A673 (cell line): ENCODE measurements at places on chromosomes 16 and 17.
A peak's percentile ranks its signal among the peaks of the same experiment; 100 is the strongest.

- DNase-seq: no peak
- H3K4me3 ChIP-seq: no peak overlapping the region
- H3K27me3 ChIP-seq: no peaks in the 10 kb centered on the region
- H3K36me3 ChIP-seq: no peaks in the 10 kb centered on the region
Observed at GRCh38 chr17:62984801-62985200, 18.8 kb downstream of the TANC2 start.

DNA sequence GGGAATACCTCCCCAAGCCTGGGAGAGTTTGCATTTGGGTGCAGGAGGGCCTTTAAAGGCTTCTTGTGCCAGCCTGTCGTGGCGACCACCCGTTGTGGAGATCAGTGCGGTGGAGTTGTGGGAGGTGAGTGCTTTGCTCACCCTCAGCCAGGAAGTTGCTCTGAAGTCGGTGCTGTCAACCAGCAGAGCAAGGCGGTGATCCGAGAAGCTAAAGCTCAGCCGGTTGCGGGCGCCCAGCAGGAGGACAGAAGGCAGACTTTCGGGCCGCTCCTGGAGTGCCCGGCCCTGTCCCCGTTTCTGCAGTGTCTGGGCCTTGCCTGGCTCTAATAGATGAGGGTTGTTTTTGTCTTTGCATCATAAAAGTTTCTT is 1.4 kb downstream of the UBE2I start:
- H3K4me1 ChIP-seq: peaks cover 8% of the 10 kb centered on the region
- H3K27me3 ChIP-seq: no peaks in the 10 kb centered on the region
- H3K27ac ChIP-seq: peak overlapping the region; percentile 89
- DNase-seq: no peak

DNA sequence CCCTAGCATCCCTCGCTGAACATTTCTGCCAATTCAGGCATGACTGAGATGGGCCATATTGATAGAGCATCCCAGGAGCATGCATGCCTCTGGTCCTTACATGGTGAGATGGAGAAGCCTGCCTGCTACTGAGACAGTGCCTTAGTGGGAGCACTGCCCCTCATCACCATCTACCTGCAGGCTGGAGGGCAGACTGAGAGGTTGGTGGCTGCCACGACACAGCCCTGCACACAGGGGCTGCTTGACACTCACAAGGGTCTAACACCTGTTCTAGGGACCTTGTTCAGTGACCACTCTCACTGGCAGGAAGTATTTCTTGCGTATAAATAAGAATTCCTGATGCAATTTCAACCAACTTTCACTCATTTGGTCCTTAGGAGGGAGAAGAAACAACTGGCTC is 34.0 kb downstream of the WIPI1 start:
- peaks cover 10% of the 10 kb centered on the region for H3K27me3 ChIP-seq
- no peaks in the 10 kb centered on the region for H3K36me3 ChIP-seq
- no peak for DNase-seq
- no peak overlapping the region for H3K27ac ChIP-seq
- H3K4me3 ChIP-seq: no peak overlapping the region

DNA sequence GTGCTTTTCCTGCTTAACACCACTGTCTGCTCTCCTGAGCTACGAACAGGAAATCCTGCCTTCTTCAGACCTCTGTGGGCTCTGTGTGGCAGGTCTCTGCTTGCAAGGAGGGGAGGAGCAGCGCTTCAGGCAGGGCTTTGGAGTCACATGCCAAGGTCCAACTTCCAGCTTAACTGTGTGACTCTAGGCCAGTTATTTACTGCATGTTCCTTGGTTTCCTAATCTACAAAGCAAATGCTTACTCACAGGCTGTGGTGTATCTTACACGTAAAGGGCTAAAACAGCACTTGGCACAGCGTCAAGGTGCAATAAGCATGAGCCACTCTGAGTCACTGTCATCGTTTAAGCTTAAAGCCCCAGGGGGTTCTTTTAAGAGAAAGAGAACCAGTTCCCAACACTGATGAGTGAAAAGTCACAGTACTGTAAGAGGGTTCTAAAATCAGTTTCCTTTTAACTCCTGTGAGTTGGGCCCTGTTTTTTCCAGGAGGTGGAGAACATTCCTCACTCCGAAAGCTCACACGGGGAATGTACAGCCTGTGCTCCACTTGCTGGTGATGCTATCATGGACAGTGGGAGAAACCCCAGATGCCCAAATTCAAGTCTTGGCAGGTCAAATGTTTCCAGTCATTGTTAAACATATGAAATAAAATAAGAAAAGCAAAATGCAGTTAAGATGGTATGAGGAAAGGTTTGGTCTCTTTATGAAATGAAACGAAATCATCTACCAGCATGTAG is 54.1 kb upstream of the BCAR1 start:
- peak; percentile 99 for DNase-seq
- peak overlapping the region; percentile 94 for H3K27ac ChIP-seq
- H3K4me3 ChIP-seq: peak overlapping the region; percentile 8
- no peaks in the 10 kb centered on the region for H3K27me3 ChIP-seq
- H3K4me1 ChIP-seq: peaks cover 39% of the 10 kb centered on the region

DNA sequence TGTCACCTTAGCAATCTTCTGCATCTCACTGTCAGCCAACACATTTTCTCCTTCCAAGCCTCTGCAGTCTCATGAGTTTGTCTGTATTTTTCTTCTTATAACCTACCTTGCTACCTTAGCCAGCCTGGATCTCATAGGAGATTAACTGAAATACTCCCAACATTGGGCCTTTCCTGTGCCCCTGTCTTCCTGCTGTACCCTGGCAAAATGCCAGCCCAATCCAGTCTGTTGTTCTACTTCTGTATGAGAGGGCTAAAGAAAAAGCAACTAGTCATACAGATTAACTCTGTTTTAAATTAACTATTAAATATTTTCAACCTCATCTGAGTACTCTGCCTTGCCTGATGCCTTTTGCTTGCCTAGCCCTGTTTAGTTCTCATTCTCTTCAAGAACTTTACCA is 18.4 kb downstream of the GOSR1 start:
- DNase-seq: peak; percentile 14
- peaks cover 4% of the 10 kb centered on the region for H3K4me1 ChIP-seq
- no peak overlapping the region for H3K27ac ChIP-seq
- H3K36me3 ChIP-seq: peaks cover 59% of the 10 kb centered on the region
- H3K4me3 ChIP-seq: no peak overlapping the region

DNA sequence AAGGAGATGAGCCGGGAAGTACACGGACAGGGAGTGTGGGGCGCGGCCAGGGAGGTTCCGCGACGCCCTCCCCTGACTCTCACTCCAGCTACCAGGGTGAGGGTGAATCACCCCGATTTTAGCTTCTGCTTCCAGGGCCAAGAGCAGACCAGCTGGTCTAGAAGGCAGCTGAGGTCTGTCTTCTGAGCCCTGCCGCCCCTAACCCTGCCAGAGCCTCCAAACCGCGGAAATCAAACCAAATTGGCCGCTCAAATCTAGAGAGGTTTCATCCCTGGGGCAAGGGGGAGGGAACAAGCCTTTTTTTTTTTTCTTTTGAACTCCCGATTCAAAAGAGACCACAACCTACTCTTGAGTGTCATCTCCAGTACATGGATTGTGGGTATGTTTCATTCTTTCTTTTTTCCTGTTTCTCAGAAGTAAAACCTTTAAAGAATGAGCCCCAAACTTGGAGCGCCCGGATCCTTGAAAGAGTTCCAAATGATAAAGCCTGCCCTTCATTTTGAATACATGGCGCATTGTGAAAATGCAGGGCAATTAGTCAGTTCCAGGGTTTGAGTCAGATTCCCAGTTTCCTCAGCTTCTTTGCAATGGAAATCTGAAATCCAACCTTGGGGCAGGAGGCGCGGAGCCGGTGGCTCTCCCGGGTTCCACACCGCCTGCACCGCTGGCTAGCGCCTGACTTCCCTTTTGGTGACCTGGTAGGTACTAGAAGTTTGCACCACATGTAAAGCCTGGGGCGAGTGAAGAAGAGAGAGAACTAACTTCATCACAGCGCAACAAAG is 16.5 kb upstream of the ZFHX3 start:
- no peaks in the 10 kb centered on the region for H3K27me3 ChIP-seq
- peaks cover 21% of the 10 kb centered on the region for H3K4me1 ChIP-seq
- H3K4me3 ChIP-seq: peak overlapping the region; percentile 8
- no peak overlapping the region for H3K27ac ChIP-seq

DNA sequence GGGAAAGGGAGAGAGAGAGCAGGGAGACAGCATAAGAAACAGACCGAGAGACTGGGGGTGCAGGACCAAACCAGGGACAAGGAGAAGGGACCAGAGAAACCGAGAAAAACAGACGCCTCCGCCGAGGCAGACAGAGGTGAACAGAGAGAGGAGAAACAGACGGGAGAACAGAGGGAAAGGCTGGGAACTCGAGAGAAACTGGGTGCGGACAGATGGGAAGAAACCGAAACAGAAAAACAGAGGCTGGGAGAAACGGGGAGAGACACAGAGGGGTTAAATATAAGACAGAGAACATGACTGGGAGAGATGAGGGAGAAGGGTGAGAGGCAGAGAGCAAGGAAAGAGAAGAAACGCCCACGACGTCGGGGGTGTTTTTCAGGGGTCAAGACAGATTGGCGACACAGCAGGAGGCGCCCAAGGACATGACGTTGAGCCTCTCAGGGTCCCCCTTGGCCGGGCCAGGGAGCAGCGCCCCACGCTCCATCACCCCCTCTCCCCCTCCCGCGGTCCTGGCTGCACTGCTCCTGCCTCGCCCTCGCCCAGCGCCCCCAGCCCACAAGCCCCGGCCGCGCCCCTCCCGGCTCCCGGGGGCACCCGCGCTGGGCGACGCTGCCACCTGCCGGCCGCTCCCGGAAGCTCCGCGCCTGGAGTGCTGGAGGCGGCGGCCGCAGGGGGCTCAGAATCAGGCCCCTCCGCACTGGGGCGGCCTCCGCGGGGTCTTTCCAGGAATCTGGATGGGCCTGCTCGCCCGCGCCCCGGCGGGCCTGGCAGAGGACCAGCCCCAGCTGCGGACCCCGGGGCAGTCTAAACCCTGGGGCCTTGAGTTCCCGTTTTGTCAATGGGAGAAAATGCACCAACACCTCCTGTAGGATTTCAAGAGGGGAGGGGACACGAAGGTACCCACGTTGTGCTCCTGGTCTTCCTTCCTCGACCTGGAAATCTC is 1.3 kb upstream of the TMEM92 start:
- peaks cover 10% of the 10 kb centered on the region for H3K4me1 ChIP-seq
- H3K4me3 ChIP-seq: peak overlapping the region; percentile 50
- no peaks in the 10 kb centered on the region for H3K27me3 ChIP-seq
- H3K27ac ChIP-seq: no peak overlapping the region

GRCh38 chr16:84832488-84833143 is 12.8 kb downstream of the CRISPLD2 start:
- no peak for DNase-seq
- H3K4me1 ChIP-seq: no peaks in the 10 kb centered on the region
- H3K4me3 ChIP-seq: no peak overlapping the region
- H3K27me3 ChIP-seq: no peaks in the 10 kb centered on the region
- H3K27ac ChIP-seq: no peak overlapping the region
- H3K36me3 ChIP-seq: no peaks in the 10 kb centered on the region

GRCh38 chr16:51538707-51539498 is 387.8 kb upstream of the SALL1 start:
- no peaks in the 10 kb centered on the region for H3K36me3 ChIP-seq
- no peaks in the 10 kb centered on the region for H3K27me3 ChIP-seq
- peak; percentile 95 for DNase-seq
- H3K4me1 ChIP-seq: peaks cover 36% of the 10 kb centered on the region
- peak overlapping the region; percentile 1 for H3K4me3 ChIP-seq

DNA sequence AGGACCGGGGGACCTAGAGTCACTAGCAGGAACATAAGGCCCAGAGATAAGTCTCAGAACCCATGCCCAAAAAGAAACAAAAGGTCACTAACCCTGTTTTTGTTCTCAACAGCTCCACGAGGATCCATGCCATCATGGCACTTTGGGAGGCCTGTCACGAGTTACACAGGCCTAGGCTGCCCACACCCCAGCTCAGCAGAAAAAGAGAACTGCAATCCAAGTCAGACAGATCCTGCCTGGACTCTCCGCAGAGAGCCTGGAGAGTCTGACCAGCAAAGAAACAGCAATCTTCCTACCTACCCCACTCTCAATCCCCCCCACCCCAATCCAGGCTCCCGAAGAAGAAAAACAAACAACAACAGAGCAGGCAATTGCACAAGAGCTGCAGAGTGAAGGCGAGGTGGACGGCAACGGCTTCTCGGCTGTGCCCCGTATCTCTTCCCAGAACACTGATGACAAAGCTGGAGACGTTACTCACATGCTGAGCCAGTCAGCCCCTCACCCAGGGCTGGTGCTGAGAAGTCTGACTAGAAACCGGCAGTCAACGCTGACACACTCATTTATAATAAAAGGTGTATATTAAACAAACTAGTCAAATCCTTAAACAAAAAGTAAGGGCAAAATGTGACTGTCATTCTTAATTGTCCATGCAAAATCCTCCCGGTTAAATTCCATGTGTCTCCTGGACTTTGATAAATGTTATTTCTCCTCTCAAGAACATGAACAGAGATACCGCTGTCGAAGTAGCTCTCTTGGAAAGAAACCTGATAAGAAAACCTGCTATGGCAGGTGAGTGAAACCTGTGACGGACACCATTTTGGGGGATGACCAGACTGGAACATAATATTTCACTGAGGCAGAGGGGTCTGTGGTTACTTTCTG is 89.3 kb downstream of the SMG6 start:
- no peak overlapping the region for H3K4me3 ChIP-seq
- no peak for DNase-seq
- H3K27me3 ChIP-seq: no peaks in the 10 kb centered on the region
- peak overlapping the region; percentile 77 for H3K27ac ChIP-seq
- H3K4me1 ChIP-seq: peaks cover 32% of the 10 kb centered on the region
- no peaks in the 10 kb centered on the region for H3K36me3 ChIP-seq

GRCh38 chr17:61444831-61445230 is 7.4 kb upstream of the TBX4 start:
- H3K36me3 ChIP-seq: no peaks in the 10 kb centered on the region
- no peaks in the 10 kb centered on the region for H3K4me1 ChIP-seq
- no peaks in the 10 kb centered on the region for H3K27me3 ChIP-seq
- no peak overlapping the region for H3K27ac ChIP-seq
- no peak overlapping the region for H3K4me3 ChIP-seq
